Epithelial cell of proximal tubule (primary cell): ENCODE measurements at places on chromosomes 7 and 10. TPM values are rescaled to one million over a fixed set of nuclear protein-coding genes. Genes with fewer than 3 reads are reported as not detected.

Gene TTYH3
- 93.3 and 97.6 TPM in 2 replicates for total RNA-seq

Gene MNX1
- 2.1 and 4.6 TPM in 2 replicates for total RNA-seq

Gene KEL
- total RNA-seq, result 0.12 TPM in 1 of 2 replicates, not detected in the other

Gene DIP2C
- 10.1 and 11.4 TPM in 2 replicates for total RNA-seq

DNA sequence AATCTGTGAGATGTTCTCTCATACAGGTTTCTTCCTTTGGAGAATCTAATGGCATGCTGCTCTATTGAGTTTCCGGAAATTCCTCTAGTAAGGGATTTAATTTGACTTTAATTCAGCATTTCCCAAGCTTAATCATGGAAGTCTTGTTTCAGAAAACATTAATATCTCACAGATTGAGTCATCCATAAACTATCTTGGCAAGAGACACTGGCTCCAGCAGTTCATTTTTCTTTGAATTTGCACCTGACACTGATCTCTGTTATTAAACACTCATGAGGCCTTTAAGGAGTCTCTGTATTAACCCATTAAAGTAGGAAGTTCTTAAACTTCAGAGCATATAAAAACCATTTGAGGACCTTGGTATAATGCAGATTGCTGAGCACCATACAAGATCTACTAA, 3.6 kb upstream of the ITGB8 start:
- peak; percentile 73 for DNase-seq

GRCh38 chr10:103888113-103888841, 29.7 kb downstream of the STN1 start:
- DNase-seq, result peak; percentile 84

- no peak for DNase-seq
Observed at GRCh38 chr10:129945941-129946760, 17.9 kb downstream of the EBF3 start.
